Pancreas (tissue), 10 donors: ENCODE measurements at places on chromosomes 7 and 10.

- no peaks in the 10 kb centered on the region for H3K27me3 ChIP-seq
- H3K36me3 ChIP-seq = no peaks in the 10 kb centered on the region
- no peak overlapping the region for H3K4me3 ChIP-seq
Measured at GRCh38 chr10:103197174-103197573, 4.1 kb upstream of the NT5C2 start.

- no peaks in the 10 kb centered on the region for H3K36me3 ChIP-seq
- H3K27me3 ChIP-seq = no peaks in the 10 kb centered on the region
- DNase-seq = no peak
Measured at GRCh38 chr10:29039677-29040189, 249.1 kb upstream of the LYZL1 start.

GRCh38 chr10:77325233-77325537 is 312.4 kb downstream of the KCNMA1 start:
- peak; percentile 40 for DNase-seq
- H3K27ac ChIP-seq = no peak overlapping the region
- no peaks in the 10 kb centered on the region for H3K27me3 ChIP-seq
- no peaks in the 10 kb centered on the region for H3K36me3 ChIP-seq
- H3K4me1 ChIP-seq = no peaks in the 10 kb centered on the region

DNA sequence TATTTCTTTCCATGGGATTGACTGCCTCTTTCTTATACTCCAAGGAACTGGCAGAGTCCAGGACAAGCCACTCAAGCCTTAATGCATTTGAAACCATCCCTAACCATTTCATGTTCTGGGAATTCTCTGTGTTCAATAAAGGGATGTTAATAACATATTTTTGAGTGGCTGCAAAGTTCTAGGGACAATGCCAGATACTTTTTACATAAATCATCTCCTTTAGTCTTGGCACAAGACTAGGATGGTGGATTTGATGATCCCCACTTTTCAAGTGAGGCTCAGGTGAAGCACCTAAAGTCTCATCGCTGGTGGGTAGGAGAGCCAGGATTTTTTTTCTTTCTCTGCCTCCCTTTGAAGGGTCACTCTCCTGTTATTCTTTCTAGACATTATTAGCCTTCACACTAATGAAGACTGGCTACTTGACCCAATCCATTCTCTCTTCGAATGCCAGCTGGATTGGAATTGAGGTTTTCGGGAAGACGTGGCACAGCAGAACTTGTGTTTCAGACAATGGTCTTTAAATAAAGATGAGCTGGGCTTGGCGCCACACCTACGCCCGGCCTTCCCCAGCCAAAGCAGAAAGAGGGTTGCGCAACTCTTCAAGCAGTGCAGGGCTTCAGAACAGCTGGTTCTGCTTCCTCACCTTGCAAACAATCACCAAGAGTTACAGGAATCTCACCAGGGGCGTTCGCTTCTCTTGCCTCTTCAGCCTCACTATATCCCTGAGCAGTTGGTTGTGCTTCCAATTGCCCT is 73.8 kb upstream of the BMPER start:
- DNase-seq = no peak
- H3K27me3 ChIP-seq = no peaks in the 10 kb centered on the region
- H3K4me3 ChIP-seq = no peak overlapping the region
- no peaks in the 10 kb centered on the region for H3K4me1 ChIP-seq

- no peaks in the 10 kb centered on the region for H3K27me3 ChIP-seq
- peaks cover 25% of the 10 kb centered on the region for H3K4me1 ChIP-seq
- peaks cover 18% of the 10 kb centered on the region for H3K36me3 ChIP-seq
- H3K27ac ChIP-seq = peak overlapping the region; percentile 75
Measured at GRCh38 chr7:100803398-100804161, 23.7 kb downstream of the EPHB4 start.

DNA sequence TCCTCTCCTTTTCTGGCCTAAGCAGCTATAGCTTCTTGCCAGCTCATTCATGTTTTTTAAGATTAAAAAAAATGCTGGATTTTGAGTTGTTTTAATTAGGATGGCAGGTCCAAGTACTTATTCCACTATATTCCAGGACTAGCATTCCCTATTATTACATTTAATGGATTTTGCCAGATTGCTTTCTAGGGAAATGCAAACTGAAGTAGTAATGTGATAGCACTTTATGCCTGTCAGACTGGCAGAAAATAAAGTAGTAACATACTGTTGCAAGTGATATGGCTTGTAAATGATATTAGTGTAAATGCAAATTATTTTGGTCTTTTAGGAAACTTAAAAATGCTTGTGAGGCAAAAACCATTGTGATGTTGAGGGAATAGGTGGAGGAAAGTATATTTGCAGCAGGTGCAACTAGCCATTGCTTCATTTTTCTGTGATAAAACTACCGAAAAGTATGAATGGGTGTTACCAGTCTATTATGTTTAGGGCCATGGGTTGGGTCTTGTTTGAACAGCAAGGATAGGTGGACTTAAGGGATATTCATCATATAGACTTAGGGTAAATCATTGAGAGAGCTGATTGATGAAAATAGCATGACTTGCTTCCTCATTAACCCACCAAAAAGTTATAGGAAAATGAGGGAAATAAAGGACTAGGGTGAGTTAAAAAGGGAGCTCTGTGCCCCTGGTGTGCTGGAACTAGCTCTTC is 19.9 kb downstream of the ZNRF2 start:
- H3K36me3 ChIP-seq = no peaks in the 10 kb centered on the region
- H3K4me1 ChIP-seq = peaks cover 12% of the 10 kb centered on the region

- H3K27me3 ChIP-seq = no peaks in the 10 kb centered on the region
- H3K27ac ChIP-seq = peak overlapping the region; percentile 42
- DNase-seq = no peak
- H3K4me3 ChIP-seq = no peak overlapping the region
- no peaks in the 10 kb centered on the region for H3K36me3 ChIP-seq
Measured at GRCh38 chr10:80458263-80458625, 4.1 kb downstream of the TSPAN14 start.

DNA sequence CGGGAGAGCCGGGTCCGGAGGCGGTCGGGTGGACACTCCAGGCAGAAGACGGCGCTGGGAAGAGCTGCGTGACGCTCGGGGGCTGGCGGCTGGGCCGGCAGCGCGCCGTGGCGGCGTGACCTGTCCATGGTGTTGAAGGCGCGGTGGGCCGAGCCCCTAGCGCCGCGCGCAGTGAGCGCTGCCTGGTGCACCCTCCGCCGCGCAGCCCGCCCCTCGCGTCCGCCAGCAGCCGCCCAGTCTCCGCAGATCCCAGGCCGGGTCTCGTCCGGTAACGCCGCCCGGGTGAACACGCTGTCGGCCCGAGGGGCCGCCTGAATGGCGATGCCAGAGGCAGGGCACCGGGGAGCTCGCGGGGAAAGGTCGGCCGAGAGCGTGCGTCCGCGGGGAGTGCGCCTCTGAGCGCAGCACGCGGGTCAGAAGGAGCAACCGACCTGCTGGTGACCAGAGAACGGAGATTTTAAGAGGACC is 657 bp upstream of the TMEM178B start:
- peaks cover 3% of the 10 kb centered on the region for H3K27me3 ChIP-seq
- peaks cover 7% of the 10 kb centered on the region for H3K4me1 ChIP-seq
- H3K4me3 ChIP-seq = peak overlapping the region; percentile 39
- H3K27ac ChIP-seq = no peak overlapping the region
- no peak for DNase-seq
- no peaks in the 10 kb centered on the region for H3K36me3 ChIP-seq

DNA sequence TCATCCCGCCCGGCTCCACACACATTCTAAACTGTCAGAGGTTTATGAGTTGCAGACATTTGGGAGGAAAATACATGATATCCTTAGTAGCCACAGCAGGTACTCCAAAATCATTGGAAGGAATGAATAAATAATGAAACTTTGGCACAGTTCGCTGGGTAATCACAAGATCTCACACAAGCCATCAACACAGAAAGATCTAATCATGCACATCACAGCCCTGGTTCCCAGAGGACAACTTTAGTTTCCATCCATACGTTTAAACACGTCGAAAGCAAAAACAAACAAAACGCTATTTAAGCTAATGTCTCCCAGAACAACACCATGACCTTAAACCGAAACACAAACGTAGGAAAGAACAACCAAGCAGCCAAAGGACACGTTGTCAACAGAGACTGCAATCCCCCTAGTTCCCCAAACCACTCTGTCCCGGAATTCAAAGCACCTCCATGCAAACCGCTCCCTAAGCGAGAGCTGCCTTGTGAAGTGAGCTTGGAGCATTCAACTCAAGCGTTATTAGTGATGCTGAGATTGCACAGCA is 12.3 kb downstream of the SVIL start:
- H3K36me3 ChIP-seq = no peaks in the 10 kb centered on the region
- no peak overlapping the region for H3K27ac ChIP-seq
- no peaks in the 10 kb centered on the region for H3K27me3 ChIP-seq
- no peak overlapping the region for H3K4me3 ChIP-seq
- DNase-seq = no peak

GRCh38 chr10:10403762-10404161 is 613.9 kb upstream of the CELF2 start:
- DNase-seq = no peak
- H3K27me3 ChIP-seq = no peaks in the 10 kb centered on the region
- H3K27ac ChIP-seq = no peak overlapping the region
- H3K4me3 ChIP-seq = no peak overlapping the region
- no peaks in the 10 kb centered on the region for H3K4me1 ChIP-seq

GRCh38 chr10:103493916-103494877 is 692 bp downstream of the NEURL1 start:
- DNase-seq = peak; percentile 83
- H3K27ac ChIP-seq = peak overlapping the region; percentile 55
- no peaks in the 10 kb centered on the region for H3K4me1 ChIP-seq
- H3K27me3 ChIP-seq = no peaks in the 10 kb centered on the region
- no peaks in the 10 kb centered on the region for H3K36me3 ChIP-seq

DNA sequence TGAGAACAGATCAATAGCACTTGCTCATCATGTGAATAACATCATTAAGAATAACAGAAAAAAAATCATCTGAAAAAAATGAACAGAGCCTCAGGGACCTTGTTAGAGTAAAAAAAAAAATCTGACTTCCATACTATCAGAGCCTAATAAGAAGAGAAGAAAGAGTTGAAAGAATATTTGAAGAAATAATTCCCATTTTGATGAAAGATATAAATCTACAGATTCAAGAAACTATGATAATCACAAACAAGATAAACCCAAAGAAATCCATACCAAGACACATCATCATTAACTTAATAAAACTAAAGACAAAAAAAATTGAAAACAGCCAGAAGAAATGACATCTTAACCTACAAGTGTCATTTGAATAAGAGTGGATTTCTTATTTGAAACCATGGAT is 134.4 kb downstream of the BMS1 start:
- H3K36me3 ChIP-seq = no peaks in the 10 kb centered on the region
- no peaks in the 10 kb centered on the region for H3K4me1 ChIP-seq
- no peaks in the 10 kb centered on the region for H3K27me3 ChIP-seq
- H3K4me3 ChIP-seq = no peak overlapping the region
- no peak for DNase-seq

DNA sequence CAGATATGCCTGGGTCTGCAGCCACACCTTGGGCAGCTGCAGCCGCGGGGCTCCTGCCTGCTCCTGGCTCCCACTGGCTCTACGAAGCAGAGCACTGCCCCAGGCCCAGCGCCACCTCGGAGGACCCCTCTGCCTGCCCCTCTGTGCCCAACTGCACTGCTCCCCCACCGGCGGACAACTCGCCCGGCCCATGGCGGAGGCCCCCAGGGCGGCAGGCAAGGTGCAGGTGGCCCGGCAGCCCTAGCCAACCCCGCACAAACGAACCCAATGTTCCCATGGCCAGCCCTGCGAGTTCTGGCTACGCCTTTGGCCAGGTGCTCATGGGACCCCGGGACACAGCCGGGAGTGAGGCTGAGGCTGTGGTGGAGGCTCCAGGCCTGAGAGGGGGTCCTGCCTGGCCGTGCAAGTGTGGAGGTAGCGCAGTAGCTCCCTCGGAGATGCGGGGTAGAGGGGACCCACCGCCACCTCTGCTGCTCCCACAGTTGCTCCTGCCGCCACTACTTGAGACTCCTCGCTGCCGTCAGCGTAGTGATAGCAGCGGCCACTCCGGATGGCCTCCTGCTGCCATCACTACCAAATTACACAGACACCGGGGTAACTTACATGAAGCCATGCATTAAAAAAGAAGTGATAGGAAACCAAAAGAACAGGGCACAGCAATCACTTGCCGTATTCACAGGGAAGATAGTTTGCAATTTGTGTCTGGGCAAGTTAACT is 97.3 kb upstream of the SP4 start:
- H3K36me3 ChIP-seq = no peaks in the 10 kb centered on the region
- no peaks in the 10 kb centered on the region for H3K4me1 ChIP-seq

DNA sequence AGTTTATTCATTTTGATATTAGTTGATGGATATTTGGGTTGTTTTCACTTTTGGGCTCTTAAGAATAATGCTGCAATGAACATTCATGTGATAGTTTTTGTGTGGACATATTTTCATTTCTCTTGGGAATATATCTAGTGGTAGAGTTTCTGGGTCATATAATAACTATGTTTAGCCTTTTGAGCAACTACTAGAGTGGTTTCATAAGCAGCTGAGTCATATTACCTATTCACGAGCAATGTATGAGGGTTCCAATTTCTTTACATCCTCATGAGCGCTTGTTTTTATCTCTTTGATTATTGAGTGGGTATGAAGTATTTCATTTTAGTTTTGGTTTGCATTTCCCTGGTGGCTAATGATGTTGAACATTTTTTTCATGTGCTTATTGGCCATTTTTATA is 182.6 kb downstream of the PON1 start:
- H3K27ac ChIP-seq = no peak overlapping the region
- H3K27me3 ChIP-seq = no peaks in the 10 kb centered on the region
- no peak overlapping the region for H3K4me3 ChIP-seq
- no peak for DNase-seq
- no peaks in the 10 kb centered on the region for H3K4me1 ChIP-seq

- H3K4me3 ChIP-seq = no peak overlapping the region
- no peaks in the 10 kb centered on the region for H3K36me3 ChIP-seq
- H3K4me1 ChIP-seq = no peaks in the 10 kb centered on the region
- H3K27ac ChIP-seq = no peak overlapping the region
Measured at GRCh38 chr7:98785929-98786571, 83.8 kb downstream of the TMEM130 start.

DNA sequence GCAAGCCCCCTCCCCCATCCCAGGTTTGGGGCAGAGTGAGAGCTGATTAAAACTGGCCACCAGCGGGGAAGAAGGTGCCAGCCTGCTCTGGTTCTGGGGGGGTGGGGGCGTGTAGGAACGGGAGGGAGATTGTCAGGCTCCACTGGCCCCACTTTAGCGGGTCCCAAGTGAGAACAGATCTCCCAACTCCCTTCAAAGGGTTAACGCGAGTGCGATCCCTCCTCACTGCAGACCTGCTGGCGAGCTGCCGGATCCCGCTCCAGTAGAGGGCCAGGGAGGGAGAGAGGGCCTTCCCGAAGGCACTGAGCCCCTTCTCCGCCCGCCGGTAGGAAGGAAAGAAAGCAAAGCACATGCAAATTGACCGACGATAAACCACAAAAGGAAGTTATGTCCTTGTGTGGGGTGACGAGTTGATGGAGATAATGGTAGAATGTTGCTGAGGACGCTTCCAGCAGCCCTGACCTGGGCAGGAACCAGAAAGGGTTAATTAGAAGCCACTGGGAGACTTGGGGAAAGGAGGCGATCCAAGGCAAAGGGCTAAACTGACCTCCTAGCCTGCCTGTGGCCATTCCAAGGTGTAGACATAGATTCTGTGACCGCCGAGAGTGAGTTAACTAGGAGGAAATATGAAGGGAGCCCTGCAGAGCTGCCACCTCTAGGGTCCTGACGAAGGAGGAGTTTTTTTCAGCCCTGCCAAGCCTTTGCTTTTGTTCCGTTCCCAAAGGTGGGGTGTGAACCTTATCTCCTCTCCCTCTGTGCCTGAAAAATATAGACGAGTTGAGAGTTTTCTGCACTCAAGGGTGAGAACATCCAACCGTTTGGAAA is 1.5 kb downstream of the NRG3 start:
- H3K27ac ChIP-seq = no peak overlapping the region

GRCh38 chr10:4708123-4708759 is 117.8 kb upstream of the AKR1E2 start:
- no peaks in the 10 kb centered on the region for H3K27me3 ChIP-seq
- DNase-seq = no peak
- no peak overlapping the region for H3K27ac ChIP-seq
- H3K36me3 ChIP-seq = no peaks in the 10 kb centered on the region
- no peak overlapping the region for H3K4me3 ChIP-seq
- no peaks in the 10 kb centered on the region for H3K4me1 ChIP-seq
